H9 (cell line): ENCODE measurements at places on chromosomes 5 and 9.

DNA sequence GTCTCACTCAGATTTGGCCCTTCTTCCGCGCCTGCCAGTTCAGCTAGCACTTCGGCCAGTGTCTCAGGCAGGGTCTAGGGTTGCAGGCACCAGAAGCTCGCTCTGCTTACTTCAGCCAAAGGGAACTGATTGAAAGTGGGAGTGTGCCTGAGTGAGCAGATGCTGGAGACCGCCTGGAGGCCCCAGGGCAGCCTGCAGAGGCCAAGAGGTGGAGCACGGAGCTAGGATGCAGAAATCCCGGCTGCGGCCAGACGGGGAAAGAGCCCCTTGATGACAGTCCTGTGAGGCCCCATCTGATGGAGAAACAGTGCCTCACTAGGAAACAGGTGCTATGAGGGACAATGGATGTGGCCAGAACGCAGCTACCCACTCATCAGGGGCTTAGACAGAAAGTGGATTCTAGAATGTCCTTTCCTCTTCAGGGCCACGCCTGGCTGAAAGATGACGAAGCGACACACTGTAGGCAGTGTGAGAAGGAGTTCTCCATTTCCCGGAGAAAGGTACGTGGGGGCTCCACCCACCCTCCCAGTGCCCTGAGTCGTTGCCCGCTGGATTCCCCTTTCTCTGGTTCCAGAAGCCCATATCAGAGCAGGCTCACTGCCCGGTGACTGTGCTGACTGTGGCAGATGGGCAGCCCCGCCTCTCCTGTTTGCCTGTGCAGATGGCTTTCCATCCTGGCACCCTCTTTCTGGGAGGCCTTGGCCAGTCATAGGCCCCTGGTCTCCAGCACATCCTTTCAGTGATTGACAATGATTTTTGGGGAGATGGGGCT is 16.1 kb downstream of the HNRNPH1 start:
- no peak for DNase-seq

GRCh38 chr5:142853682-142854081 is 83.5 kb downstream of the ARHGAP26 start:
- DNase-seq, result no peak

- no peak for DNase-seq
Observed at GRCh38 chr5:89769975-89770374, 639.6 kb downstream of the CETN3 start.

DNA sequence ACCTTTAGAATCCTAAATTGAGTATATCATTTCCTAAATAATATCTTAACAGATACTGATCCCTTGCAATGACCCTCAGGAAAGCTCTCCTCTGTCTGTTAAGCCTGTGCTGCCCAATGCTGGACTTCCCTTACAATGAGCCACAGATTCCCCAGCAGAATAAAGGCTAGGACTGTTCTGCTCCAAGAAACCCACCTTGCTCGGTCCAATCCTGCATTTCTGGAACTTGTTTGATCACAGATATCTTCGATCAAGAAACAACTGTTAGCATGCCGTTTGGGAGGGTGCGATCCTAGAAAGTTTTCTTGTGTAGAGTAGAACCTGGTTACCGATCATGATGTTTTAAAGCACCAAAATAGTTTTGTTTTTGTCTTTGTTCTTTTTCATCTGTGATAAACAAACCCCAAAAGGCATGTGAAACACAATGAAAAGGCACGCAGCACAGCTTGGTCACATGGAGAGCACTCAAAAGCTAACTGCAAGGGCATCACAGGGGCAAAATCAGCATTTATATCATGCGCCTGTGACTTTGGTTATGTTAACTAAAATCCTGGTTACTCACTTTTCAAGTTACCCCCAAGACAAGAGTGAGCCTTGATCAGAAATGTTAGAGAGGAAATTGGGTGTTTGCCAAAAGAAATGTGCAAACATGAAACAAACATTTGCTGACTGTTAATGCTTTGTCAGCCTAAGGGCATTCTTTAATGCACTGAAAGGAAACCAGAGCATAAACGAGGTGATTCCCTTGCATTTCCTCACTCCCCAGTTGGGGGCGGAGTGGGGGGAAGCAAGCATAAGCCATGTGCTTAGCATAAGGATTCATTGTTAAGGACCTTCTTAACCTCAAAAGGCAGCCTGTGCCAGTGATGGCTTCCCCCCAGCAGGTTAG is 61.9 kb upstream of the ADAMTS16 start:
- peak; percentile 59 for DNase-seq

- DNase-seq, result no peak
Observed at GRCh38 chr5:80187421-80188090, 68.3 kb downstream of the SERINC5 start.

GRCh38 chr9:24657387-24657786 is 111.7 kb upstream of the IZUMO3 start:
- no peak for DNase-seq

GRCh38 chr9:132201139-132201538 is 39.3 kb downstream of the NTNG2 start:
- no peak for DNase-seq

- no peak for DNase-seq
Observed at GRCh38 chr5:159027504-159027903, 72.2 kb downstream of the EBF1 start.

DNA sequence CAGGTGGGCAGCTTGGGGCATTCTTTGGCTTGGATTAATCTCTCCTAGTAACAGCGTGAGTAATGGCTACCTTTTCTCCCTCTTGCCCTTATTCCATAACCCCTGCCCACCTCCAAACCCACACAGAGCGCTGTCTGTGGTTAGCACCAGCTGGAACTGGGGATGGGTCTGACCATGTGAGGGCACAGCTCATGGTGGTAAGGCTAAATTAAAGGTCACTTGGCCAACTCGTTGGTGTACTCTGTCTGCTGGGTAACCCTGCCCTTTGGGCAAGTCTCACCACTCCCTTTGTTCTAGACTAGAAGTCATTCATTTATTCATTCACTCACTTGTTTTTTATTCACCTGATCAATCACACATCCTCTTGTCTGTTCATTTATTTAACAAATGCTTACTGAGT is 27.8 kb downstream of the PPARGC1B start:
- no peak for DNase-seq

- no peak for DNase-seq
Observed at GRCh38 chr5:116522356-116523136, 52.1 kb downstream of the SEMA6A start.

DNA sequence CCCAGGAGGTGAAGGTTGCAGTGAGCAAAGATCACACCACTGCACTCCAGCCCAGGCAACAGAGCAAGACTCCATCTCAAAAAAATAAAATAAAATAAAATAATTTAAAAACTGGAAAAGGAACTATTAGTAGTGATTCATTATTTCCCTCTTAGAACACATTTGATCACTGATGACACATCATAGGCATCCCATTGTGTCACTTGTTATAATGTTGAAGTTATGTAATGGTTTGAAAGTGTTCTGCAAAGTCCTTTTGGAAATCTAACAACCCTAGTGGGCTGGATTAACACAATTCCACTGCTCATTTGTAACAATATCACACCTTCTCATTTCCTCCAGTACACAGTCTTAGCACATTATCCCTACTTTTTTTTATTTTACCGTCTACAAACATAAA is 81.8 kb upstream of the LMNB1 start:
- no peak for DNase-seq

- no peak for DNase-seq
Observed at GRCh38 chr9:125522328-125522725, 184.7 kb downstream of the MAPKAP1 start.

GRCh38 chr5:108264533-108264932 is 117.4 kb downstream of the FBXL17 start:
- DNase-seq, result no peak

- peak; percentile 42 for DNase-seq
Observed at GRCh38 chr5:37900692-37901091, 60.9 kb upstream of the GDNF start.

DNA sequence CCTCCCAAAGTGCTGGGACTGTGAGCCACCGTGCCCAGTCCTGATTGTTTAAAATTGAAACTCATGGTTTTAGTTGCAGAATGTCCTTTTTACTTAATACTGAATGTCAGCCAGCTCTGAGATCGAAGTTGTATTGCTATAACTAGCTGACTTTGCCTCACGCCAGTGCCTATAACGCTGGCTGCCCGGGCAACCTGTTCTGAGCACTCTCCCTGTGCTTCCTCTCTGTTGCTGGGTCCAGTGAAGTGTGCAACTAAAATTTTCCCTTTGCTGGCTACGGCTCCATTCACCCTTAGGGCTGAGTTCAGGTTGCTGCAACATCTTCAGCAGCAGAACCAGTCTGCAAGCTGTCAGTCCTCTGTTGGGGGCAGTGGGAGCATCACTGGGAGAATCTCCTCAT is 65.9 kb downstream of the GLDC start:
- DNase-seq, result no peak

DNA sequence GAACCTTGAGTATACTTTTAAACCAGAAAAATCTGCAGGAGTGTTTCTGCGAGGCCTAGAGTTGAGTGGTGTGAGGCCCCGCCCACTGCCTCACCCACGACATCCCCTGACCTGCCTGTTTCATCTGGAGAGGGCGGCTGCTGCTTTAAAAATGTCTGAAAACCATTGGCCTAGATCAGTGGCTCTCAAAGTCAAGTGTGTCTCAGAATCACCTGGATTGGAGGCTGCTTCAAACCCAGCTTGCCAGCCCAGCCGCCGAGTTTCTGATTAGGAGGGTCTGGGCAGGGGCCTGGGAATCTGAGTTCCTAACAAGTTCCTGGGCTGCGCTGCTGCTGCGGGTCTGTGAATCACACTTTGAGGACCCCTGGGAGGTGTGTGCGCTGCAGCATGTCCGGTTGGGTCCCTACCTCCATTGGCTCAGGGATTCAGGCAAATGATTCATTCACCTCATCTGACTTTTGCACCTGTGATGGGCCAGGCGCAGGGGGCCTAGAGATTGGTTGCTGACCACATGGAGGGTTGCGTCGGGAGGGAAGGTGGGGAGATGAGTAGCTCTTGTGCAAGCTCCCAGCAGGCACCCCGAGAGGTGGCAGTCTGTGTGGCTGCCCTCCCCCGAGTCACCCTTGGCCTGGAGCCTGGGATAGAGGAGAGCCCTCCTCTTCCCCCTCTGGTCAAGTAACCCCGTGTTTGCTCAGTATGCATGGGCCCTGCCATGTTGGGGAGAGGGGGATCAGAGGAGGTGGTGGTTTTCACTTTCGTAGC is 27.6 kb upstream of the HMCN2 start:
- no peak for DNase-seq

GRCh38 chr5:136023958-136024541 is 4.7 kb upstream of the TGFBI start:
- DNase-seq, result no peak

DNA sequence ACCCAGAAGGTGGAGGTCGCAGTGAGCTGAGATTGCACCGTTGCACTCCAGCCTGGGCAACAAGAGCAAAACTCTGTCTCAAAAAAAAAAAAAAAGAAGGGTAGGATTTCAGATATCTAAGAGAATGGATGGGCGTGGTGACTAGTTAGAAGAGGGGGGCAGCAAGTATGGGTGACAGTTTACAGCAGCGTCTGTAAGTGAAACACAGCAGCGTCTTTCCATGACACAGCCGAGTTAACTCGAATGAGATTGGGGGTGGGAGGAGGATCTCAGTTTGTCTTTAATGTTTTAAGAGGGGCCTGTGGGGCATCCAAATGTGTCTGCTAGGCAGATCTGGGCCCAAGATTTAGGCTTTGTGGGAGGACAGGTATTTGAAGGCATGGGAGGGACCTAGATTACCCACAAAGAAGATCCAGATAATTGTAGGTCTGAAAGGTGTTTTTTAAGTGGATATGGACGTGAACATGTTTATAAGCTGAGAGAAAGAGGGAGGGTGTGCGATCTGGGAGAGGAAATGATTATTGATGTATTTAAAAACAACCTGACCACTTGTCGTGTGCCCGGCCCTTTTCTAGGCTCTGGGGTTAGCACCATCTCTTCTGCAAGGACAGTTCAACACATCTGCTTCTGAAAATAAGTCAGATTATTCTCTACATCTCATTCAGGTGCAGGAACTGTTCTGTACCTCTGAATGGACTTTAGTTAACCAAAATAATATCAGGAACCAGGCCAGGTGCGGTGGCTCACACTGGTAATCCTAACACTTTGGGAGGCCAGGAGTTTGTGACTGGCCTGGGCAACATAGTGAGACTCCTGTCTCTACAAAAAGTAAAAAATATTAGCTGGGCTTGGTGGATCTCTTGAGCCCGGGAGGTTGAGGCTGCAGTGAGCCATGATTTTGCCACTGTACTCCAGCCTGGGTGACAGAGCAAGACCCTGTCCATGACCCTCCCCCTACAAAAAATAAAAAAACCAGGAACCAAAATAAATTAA is 2.5 kb downstream of the CEP78 start:
- no peak for DNase-seq

GRCh38 chr5:43068037-43068436 is 27.9 kb upstream of the ANXA2R start:
- DNase-seq, result no peak

- no peak for DNase-seq
Observed at GRCh38 chr9:99505936-99506335, 283.9 kb downstream of the SEC61B start.

- DNase-seq, result no peak
Observed at GRCh38 chr5:140965905-140966292, 377 bp upstream of the PCDHAC2 start.

DNA sequence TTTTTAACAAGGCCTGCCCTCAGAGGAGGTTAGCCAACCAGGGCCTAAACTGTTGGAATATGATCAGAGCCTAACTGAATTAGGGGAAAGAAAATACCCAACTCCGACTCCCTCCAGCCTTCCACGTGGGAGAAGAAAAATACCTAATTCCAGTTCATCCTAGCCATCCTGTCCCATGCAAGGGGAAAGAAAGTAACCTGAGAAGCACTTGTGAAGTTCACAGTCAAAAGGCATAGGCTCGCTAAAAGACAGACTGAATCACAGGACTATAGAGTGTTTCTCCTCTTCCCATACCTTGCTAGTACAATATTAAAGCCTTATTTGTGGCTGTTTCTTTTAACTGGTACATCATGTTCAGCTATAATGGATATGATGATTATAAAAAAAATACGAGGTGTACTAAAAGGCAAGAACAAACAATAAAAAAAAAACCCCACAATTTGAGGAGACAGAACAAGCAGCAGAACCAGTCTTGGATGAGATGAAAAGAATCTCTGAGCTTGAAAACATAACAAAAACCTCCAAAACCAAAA is 18.0 kb upstream of the ATP10B start:
- DNase-seq, result no peak

- DNase-seq, result no peak
Observed at GRCh38 chr5:57434227-57434640, 48.4 kb downstream of the ACTBL2 start.

DNA sequence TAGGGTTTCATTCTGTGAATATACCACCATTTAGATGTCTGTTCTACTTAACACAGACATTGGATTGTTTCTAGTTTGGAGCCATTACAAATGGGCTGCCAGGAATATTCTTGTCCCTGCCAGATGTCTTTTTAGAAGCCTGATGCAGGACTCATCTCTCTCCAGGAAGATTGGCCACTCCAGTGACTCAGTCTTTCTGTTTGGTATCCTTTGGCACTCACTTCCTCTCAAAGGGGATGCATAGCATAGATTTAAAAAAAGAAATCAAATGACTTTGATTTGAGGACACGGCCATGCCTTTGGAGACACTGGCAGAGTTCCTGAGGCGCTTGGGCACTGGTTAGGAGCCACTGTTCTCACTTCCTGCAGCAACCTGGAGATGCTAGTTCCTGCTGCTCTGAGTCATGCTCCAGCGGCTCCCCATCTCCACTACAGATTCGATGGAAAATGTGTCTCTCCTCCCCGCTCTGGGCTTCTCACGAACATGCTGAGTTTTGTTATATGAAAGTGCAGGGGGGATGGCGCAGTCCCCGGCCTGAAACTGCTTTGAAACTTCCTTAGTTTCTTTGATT is 3.5 kb upstream of the ZNF366 start:
- no peak for DNase-seq
